ENCODE measurements at places on chromosomes 7 and 10. TPM values are rescaled to one million over a fixed set of nuclear protein-coding genes. Genes with fewer than 3 reads are reported as not detected.

Gene GPER1
- 26.0 TPM for total RNA-seq

Gene SLC13A1
- total RNA-seq = not detected

- no peak for DNase-seq
Measured at GRCh38 chr10:97376413-97376812, 24.7 kb downstream of the RRP12 start.

DNA sequence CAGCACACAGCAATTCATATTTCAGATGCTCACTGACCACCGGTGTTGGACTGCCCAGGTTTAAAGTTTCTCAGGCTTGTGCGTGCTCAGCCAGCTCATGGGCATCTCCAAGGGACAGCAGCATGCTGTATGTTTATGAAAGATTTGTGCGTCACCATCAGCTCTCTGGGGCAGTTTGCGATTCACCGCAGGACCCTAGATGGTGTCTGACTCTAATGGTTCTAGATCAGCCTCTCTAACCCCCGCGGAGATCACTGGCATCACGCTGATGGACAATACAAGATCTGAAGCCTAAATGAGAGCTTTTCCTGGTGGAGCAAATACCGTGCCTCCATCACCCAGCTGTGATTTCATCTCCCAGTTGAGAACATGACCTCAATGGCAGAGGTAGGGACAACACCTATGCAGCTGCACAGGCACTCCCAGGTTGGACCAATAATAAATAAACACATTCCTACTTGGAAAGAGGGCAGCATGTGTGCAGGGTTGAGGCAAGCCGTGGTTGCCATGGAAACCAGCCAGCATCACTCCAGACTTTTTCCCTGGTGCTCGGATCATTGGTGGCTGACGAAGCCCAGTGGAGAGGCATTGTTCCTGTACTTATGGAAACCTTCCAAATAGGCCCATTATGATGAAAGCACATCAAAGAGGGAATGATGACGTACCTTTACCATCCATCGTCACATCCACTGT, 253.6 kb downstream of the KCNMA1 start:
- no peak for DNase-seq

DNA sequence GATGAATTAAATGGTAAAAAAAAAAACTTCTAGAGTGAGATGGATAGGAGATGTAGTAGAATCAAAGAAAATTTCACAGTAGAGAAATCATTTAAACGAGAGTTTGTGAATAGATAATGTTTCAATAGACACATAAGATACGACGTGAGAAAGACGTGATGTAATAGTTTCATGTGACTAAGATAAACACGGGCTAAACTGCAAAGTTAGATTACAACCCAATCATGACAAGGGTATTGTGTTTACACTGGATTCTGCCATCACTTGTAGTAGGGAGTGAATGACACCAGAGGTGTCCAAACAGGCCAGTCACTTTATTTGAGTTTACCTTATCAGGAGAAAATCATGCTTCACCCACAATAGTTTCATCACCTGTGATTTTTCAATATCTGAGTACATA, 21.6 kb downstream of the SEMA3D start:
- no peak for DNase-seq
